ENCODE measurements at places on chromosomes 3 and 15.

- DNase-seq = no peak
Observed at GRCh38 chr3:114285648-114286230, 8.1 kb upstream of the TIGIT start.

GRCh38 chr3:9035473-9035872 lies 72.2 kb upstream of the RAD18 start:
- no peak for DNase-seq

GRCh38 chr3:197354568-197355001 lies 56.2 kb upstream of the DLG1 start:
- no peak for DNase-seq

- no peak for DNase-seq
Observed at GRCh38 chr3:99920481-99921376, 103.1 kb downstream of the CMSS1 start.

DNA sequence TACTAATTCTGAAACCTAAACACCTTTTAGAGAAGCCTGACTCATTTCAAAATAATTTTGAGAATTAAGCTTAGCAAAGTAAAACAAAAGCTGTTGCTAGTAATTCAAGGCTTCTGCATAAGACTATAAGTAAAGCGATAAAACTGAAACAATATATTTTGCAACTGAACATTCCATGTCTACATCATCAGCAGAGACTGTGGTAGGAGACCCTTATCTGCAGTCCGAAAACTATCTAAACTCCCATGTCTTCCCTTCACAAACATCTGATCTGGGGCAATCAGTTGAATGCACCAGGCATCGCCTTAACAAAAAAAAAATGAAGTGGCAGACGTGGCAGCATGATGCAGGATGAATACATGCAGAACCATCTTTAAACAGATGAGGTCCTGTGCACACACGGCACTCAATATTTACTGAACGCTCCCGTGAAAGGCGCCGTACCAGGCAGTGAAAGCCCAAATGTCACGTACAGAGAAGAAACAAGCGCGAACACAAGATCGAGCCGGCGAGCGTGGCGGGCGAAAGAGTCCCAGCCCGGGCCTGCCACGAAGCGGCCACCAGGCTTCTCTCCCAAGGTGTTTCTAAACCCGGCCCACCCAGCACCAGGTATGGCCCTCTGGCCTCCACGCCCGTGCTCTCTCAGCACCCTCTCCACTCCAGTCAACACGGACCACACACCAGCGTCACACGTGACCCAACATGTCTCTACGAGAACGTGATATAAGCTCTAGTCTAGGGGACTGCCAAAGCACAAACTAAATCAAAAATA lies 63.0 kb downstream of the CHSY1 start:
- DNase-seq = no peak

- DNase-seq = no peak
Observed at GRCh38 chr15:61906961-61907752, 153.1 kb downstream of the VPS13C start.

DNA sequence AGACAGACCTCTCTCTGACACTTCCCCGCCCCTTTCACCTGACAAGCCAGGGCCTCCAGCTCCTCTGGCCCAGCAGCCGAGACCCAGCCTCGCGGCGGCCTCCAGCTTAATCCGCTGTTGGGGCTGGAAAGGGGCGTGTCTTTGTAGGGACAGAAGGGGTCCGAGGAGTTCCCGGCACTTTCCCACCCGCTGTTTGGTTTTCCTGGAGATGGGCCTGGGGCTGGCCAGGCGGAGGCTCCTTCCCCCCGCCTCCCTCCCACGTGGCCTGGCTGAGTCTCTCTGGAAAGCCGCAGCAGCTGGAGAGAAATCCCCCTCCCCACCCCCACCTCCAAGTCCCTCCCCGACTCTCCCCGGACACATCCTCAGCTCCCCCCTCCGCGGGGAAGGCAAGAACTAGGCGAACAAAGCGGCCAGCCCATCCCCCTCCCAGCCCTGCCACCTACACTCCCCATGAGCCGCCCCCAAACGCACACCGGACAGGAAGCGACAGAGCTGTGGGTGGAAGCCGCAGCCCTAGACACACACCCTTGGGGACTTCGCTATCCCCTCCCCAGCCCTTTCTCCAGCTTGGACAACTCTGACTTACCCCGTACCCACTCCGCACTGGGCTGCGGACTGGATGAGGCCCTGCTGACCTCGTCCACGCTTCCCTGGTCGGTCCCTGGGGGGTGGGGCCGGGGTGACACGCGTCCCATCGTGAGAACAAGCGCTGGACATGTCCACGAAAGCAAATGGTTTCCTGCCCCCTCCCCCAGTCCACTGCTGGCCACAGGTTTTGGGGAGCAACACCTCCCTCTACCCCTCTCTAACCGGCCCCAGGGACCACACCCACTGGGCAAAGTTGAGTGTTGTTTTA lies 1.2 kb downstream of the IGDCC4 start:
- DNase-seq = no peak

DNA sequence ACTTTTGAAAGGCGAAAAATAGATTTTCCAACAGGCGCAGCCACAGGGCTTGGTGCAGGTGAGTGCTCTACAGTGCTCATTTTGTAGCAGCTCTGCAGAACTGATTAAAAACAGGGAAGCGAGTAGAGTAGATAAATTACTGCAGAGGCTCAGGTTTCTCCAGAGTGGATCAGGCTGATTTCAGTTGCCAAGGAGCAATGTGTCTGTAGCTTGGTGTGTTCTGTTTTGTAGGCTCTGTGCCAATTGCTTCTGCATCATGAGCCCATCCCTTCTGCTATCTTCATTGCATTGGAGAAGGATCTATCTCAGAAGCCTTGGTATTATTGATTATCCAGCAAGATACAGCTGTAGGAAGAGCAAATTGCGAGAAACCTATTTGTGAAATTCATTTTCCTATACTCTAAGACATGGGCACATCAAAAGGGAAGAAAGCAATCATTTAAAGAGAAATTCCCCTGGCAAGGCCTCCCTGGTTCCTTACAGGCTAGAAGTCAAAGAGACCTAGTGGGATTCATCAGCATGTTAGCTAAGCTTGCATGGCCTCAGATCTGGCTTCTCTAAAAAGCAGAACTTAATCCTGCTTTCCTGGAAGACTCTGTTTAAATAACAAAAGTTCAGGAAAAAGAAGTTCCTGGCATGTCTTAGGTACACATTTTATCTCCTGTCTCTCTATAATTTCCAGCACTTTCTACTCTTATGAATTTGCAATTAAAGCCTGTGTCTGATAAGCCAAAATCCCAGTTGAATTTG lies 432.4 kb upstream of the ATP10A start:
- no peak for DNase-seq

Measured in nucleus accumbens (tissue), 56 donors.